ENCODE measurements at places on chromosomes 6 and 20. TPM values are rescaled to one million over a fixed set of nuclear protein-coding genes. Genes with fewer than 3 reads are reported as not detected.

GRCh38 chr20:64268174-64268573 lies 12.6 kb downstream of the PCMTD2 start:
- no peaks in the 10 kb centered on the region for H3K27me3 ChIP-seq
- DNase-seq = no peak
- peaks cover 17% of the 10 kb centered on the region for H3K36me3 ChIP-seq
- H3K27ac ChIP-seq = no peak overlapping the region
- H3K4me1 ChIP-seq = peaks cover 26% of the 10 kb centered on the region
- no peak overlapping the region for H3K4me3 ChIP-seq

GRCh38 chr20:40607927-40608326 lies 81.1 kb downstream of the MAFB start:
- no peaks in the 10 kb centered on the region for H3K36me3 ChIP-seq
- H3K27me3 ChIP-seq = peaks cover 6% of the 10 kb centered on the region
- no peak overlapping the region for H3K27ac ChIP-seq
- DNase-seq = no peak
- no peak overlapping the region for H3K4me3 ChIP-seq

GRCh38 chr20:3669710-3670367 lies 6.6 kb upstream of the GFRA4 start:
- H3K4me3 ChIP-seq = no peak overlapping the region
- DNase-seq = no peak
- peaks cover 24% of the 10 kb centered on the region for H3K4me1 ChIP-seq
- no peak overlapping the region for H3K27ac ChIP-seq
- no peaks in the 10 kb centered on the region for H3K36me3 ChIP-seq

DNA sequence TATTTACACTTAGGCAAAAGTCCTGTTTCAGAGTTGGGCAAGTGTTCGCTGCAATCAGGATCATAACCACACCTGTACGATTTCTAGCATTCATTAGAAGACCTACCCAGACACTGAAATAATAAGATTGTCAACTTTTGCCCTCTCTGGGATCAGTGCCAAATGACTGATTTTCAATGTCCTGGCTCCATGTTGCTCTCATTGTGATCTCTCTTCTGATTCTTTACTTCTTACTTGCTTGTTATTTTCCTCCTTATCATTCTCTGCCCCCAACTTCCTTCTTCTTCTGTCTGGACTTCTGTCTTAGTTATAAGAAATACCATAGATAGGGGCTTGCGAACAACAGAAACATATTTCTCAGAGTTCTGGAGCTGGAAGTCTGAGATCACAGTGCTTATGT lies 94.4 kb upstream of the BMP2 start:
- no peak overlapping the region for H3K4me3 ChIP-seq
- no peaks in the 10 kb centered on the region for H3K27me3 ChIP-seq
- H3K36me3 ChIP-seq = no peaks in the 10 kb centered on the region
- no peak overlapping the region for H3K27ac ChIP-seq

The TMEM200A gene
- 0.20 TPM for total RNA-seq

- H3K4me3 ChIP-seq = no peak overlapping the region
- H3K4me1 ChIP-seq = peaks cover 14% of the 10 kb centered on the region
- peaks cover 61% of the 10 kb centered on the region for H3K36me3 ChIP-seq
- H3K27me3 ChIP-seq = no peaks in the 10 kb centered on the region
- peak overlapping the region; percentile 4 for H3K27ac ChIP-seq
These were observed 40.7 kb downstream of the KCNK5 start for GRCh38 chr6:39188571-39188970.

The BANF2 gene
- total RNA-seq = not detected

GRCh38 chr20:58020656-58021454 lies 207.6 kb downstream of the ANKRD60 start:
- peaks cover 7% of the 10 kb centered on the region for H3K4me1 ChIP-seq
- peaks cover 7% of the 10 kb centered on the region for H3K27me3 ChIP-seq
- no peaks in the 10 kb centered on the region for H3K36me3 ChIP-seq
- no peak overlapping the region for H3K4me3 ChIP-seq
- DNase-seq = no peak

The CD83 gene
- total RNA-seq = 24.4 TPM

The TSBP1 gene
- total RNA-seq = not detected

- H3K36me3 ChIP-seq = peaks cover 3% of the 10 kb centered on the region
- peaks cover 2% of the 10 kb centered on the region for H3K4me1 ChIP-seq
- DNase-seq = no peak
- no peak overlapping the region for H3K4me3 ChIP-seq
These were observed 9.5 kb upstream of the ADRM1 start for GRCh38 chr20:62293111-62293784.

The TDRD6 gene
- not detected for total RNA-seq

The SLCO4A1 gene
- 66.5 TPM for total RNA-seq

DNA sequence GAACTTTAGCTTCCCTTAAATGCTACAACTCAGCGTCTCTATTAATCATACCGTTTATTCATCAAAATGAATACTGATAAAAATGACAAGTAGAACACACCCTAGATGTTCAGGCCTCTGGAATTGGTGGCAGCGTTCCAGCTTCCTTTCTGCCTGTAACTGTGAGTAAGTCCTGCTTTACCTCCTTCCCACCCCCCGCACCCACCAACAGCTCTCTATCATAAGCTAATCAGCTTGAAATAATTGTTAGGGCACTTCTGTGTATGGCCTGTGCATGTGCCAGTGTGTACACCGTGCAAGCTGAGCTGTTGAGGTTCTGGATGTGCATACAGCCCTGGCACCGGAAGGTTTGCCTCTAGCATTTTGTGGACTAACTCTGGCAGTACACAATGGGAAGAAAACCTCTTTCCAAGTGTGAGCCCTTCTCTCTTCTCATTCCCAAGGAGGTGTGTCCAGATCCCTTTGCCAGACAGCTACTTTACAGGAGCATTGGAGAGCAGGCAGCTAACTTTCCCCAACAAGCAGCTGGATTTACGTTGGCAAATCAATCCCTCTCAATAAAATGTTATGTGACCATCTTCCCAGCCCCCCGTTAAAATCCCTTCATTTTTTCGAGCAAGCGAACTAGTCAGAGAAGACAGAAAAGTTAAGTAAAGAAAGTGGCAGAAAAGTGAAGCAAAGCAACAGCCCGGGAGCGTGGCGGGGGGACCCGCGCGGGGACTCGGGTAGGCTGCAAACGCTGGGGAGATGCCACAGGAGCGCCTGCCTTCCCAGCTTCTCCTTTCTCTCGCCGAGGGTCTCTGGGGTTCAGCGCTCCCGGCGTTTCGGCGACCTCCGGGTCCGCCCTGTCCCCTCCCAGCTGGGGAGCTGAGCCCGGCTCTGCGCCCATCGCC lies 803 bp upstream of the ADGRG6 start:
- H3K27me3 ChIP-seq = peaks cover 14% of the 10 kb centered on the region
- peak overlapping the region; percentile 76 for H3K4me3 ChIP-seq
- no peak for DNase-seq

GRCh38 chr20:49534255-49534712 lies 33.7 kb downstream of the PTGIS start:
- DNase-seq = peak; percentile 81
- peaks cover 20% of the 10 kb centered on the region for H3K4me1 ChIP-seq
- H3K36me3 ChIP-seq = no peaks in the 10 kb centered on the region

The RAET1L gene
- not detected for total RNA-seq

DNA sequence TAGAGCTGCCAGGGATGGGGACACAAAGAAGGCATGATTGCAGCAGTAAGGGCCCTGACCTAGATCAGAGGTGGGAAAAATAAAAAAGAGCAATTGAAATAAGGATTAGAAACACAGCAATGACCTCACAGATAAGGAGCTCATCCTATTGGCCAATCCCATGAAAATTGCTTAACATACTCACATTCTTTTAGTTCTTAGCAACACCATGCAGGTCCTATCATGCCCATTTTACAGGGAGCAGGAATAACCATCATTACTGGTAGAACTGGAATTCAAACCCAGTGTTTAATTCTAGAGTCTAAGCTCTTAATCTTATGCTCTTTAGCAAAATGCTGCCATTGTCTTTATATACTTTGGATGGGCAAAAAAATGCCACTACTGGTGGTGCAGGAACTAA lies 267.7 kb downstream of the RNF144B start:
- peaks cover 2% of the 10 kb centered on the region for H3K27me3 ChIP-seq
- H3K27ac ChIP-seq = no peak overlapping the region
- H3K4me1 ChIP-seq = no peaks in the 10 kb centered on the region
- no peak overlapping the region for H3K4me3 ChIP-seq
- DNase-seq = no peak

The RREB1 gene
- 19.7 TPM for total RNA-seq

DNA sequence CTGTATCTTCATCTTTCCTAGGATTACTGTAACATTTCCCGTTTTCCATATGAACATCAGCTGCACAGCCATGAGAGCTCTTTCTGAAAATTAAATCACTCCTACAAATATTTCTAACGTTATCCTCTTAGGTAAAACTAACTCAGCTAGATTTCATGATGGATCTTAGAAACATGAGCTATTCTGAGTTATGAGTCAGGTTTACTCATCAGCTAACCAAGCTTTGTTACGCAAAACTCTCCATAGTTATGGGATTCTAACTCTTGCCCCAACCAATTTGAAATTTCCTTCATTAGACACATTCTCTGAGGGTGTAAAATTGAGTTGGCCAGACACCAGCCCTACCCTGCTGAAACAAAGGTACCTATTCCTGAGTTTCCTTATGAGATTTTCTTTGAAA lies 14.0 kb downstream of the DEFB110 start:
- no peak overlapping the region for H3K4me3 ChIP-seq
- no peaks in the 10 kb centered on the region for H3K36me3 ChIP-seq
- no peaks in the 10 kb centered on the region for H3K4me1 ChIP-seq
- no peak for DNase-seq

DNA sequence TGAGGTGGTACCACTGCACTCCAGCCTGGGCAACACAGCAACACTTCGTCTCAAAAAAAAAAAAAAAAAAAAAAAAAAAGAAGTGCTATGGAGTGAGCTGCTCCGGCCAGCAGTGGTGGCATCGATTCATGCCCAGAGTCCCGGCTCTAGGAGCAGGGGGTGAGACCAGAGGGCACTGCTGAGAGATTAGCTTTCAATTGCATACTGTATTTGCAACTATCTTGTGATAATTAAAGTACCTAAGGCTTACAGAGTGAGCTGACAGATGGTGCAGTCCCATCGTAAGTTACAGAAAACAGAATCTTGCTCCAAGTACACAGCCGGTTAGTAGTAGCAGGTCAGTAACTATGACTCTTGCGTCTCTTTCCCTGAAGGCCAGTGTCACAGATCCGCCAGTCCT lies 31.5 kb downstream of the TMEM14B start:
- no peak for DNase-seq
- H3K4me3 ChIP-seq = no peak overlapping the region
- H3K4me1 ChIP-seq = no peaks in the 10 kb centered on the region
- H3K27ac ChIP-seq = no peak overlapping the region
- H3K27me3 ChIP-seq = no peaks in the 10 kb centered on the region

The PPP1R3G gene
- total RNA-seq = 0.14 TPM

DNA sequence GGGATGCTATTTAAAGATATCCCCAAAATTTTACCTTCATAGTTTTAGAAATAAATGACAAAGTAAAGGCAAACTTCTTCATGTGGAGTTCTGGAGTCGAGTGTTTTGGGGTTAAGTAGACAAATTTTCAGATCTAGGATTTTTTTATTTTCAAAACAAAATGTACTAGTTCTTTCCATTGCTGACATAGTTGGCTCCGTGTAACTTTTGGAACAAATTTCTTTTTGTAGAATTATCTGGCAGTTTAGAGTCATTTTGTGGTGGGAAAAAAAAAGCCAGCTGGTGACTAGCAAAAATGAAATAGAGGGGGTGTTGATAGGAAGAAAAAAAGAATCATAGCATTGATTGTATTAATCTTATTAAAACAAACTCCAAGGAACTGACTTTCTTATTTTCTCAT lies 131.6 kb upstream of the TCF21 start:
- H3K27me3 ChIP-seq = peaks cover 8% of the 10 kb centered on the region
- no peak overlapping the region for H3K27ac ChIP-seq
- no peaks in the 10 kb centered on the region for H3K4me1 ChIP-seq

DNA sequence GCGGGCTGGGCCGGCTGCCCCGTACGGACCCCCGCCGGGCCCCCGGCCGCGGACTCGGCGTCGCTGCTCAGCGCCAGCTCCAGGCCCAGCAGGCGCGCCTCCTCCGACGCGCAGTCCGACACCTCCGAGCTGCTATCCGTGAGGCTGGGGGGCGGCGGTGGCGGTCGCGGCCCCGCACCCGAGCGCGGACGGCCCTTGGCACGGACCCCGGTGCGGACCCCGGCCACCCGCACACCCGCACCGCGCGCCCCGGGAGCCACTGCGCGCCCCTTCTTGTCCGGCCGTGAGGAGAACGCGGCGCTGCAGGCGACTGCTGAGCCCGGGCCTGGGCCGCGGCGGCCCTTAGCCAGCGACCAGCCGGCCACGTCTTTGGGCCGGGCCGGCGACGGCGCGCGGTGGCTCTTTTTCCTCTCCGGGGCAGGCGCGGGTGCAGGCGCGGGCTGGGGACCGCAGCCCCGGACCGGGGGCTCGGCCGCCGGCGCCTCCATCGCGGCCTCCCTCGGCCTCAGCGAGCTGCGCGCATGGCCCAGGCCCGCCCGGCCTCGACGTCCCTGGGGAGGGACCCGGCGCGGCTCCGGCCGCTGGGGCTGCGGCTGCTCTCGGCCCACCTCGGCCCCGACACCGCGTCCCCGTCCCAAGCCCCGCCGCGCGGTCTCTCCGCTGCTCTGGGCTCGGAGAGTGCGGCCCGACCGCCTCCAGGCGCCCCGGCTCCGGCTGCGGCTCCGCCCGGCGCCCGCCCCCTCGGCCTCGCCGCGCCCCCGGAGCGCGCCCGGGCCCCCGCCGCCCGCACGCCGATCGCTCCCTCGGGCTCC lies 12.9 kb upstream of the TLDC2 start:
- peaks cover 16% of the 10 kb centered on the region for H3K27me3 ChIP-seq
- no peak for DNase-seq
- H3K36me3 ChIP-seq = no peaks in the 10 kb centered on the region
- no peak overlapping the region for H3K4me3 ChIP-seq
- no peak overlapping the region for H3K27ac ChIP-seq
- H3K4me1 ChIP-seq = peaks cover 11% of the 10 kb centered on the region

The HAO1 gene
- total RNA-seq = not detected

DNA sequence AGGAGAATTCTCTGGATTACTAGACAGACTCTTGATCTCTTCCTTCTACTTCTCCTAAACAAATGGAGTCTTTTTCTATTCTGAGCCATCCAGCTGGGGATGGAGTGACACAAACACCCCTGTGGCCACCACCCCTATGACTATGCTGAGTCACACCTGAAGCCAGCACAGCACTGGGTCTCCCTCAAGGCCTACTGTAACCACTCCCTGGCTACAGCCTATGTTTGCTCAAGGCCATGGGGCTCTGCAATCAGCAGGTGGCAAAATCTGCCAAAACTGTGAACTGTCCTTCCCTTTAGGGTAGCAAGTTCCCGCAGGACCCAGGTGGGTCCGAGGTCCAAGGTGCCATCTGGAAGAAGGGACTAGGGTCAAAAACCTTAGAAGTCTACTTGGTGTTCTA lies 132.3 kb downstream of the TINAG start:
- no peak overlapping the region for H3K27ac ChIP-seq
- no peaks in the 10 kb centered on the region for H3K36me3 ChIP-seq
- H3K4me3 ChIP-seq = no peak overlapping the region

- peaks cover 7% of the 10 kb centered on the region for H3K4me1 ChIP-seq
- no peak for DNase-seq
- H3K4me3 ChIP-seq = no peak overlapping the region
- no peak overlapping the region for H3K27ac ChIP-seq
- no peaks in the 10 kb centered on the region for H3K36me3 ChIP-seq
- no peaks in the 10 kb centered on the region for H3K27me3 ChIP-seq
These were observed 236.1 kb downstream of the KCNQ5 start for GRCh38 chr6:72857791-72858585.

The PAK1IP1 gene
- total RNA-seq = 34.2 TPM

Data from activated CD8-positive, alpha-beta T cell treated with anti-CD3 and anti-CD28 coated beads for 36 hours (primary cell).